Esophagus squamous epithelium (tissue), 5 donors: ENCODE measurements at places on chromosomes 11 and 22. TPM values are rescaled to one million over a fixed set of nuclear protein-coding genes. Genes with fewer than 3 reads are reported as not detected.

DNA sequence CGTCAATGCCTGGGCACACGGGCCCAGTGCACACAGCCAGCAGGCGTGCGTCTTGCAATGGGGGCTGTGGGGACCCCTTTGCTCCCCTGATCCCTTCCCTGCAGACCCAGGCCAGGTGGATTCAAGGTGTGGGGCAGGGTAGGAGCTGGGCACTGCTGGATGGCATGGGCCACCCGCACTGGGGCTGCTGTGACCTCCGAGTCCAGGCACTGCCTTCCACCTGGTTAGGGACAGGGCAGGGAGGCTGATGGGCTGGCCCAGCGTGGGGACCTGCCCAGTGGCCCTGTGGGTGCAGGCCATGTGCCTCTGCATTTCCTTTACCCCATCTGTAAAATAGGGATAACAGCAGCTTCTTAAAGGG, 22.9 kb downstream of the KCNQ1 start:
- DNase-seq: no peak

DNA sequence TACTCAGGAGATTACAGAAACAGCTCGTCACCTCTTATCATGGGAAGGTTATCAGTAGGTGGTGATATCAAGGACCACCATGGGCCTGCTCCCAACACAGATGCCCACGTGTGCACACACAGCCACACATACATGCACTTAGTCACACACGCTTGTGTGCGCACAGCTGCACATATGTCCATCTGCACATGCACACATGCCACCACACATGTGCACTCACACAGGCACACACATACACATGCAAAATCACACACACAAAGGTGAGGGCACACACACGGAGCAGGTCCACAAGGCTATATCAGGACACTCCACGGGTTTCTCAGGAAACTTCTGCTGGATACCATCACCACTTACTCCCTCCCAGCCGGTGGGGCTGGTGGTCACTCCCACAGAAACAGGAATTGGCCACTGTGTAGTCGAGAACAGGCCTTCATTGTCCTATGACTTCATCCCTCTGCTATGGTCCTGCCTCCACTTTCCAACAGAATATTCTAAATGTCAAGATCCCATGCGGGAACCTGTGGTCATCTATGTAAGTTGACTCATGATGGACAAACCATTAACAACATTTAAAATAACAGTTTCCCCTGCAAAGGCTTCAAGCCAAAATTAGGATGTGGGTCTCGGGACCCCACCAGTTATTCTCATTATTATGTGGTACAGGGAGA, 2.2 kb downstream of the C11orf24 start:
- no peak for DNase-seq

- no peak for DNase-seq
Observed at GRCh38 chr11:8760896-8761295, 78.3 kb downstream of the RPL27A start.

DNA sequence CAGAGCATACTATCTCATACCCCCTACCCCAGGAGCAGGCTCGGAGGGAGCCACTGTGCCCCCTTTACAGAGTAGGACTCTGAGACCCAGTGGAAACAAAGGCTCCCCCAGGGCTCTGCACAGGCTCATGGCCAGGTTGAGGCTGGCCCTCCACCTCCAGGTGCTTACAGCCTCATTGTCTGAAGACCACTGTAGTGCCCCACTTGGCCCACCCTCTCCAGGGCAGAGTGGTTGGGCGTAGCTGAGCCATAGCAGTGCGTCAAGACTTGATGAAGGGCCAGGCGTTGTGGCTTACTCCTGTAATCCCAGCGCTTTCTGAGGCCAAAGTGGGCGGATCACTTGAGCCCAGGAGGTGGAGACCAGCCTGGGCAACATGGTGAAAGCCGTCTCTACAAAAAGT, 1.7 kb downstream of the ANKRD13D start:
- no peak for DNase-seq

- no peak for DNase-seq
Observed at GRCh38 chr11:20047006-20047768, 113.1 kb downstream of the DBX1 start.

FREY1 gene
- 2.1 TPM for total RNA-seq

CEND1 gene
- not detected for total RNA-seq
